ENCODE measurements at places on chromosomes 5 and 9.

DNA sequence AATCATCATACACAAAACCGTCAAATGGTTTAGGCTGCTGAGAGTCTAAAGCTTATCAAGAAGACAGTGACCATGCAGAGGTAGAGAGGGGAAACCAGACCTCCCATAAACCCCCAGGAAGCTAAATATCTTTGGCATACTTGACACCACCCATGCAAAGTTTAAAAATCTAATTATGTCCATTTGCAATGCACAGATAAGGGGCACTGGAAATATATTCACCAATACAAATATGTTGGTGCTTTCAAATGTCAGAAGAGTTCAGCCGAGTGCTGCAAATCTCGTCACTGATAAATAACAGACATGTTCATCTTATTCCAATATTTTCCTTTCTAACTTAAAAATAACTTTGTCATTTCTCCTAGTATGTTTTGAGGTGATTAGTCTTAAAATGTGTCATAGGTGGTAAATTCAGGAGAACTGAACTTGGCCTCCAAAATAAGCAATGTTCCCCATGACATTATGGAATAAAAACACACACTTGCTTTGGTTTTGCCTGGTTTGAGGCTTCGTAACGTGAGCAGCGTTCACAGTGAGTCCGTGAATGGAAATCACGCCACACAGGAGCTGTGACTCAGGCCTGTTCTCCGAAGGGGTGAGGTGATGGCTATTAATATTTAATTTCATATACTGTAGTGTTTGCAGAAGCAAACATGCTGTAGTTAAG lies 182.2 kb downstream of the AOPEP start:
- no peak for DNase-seq

DNA sequence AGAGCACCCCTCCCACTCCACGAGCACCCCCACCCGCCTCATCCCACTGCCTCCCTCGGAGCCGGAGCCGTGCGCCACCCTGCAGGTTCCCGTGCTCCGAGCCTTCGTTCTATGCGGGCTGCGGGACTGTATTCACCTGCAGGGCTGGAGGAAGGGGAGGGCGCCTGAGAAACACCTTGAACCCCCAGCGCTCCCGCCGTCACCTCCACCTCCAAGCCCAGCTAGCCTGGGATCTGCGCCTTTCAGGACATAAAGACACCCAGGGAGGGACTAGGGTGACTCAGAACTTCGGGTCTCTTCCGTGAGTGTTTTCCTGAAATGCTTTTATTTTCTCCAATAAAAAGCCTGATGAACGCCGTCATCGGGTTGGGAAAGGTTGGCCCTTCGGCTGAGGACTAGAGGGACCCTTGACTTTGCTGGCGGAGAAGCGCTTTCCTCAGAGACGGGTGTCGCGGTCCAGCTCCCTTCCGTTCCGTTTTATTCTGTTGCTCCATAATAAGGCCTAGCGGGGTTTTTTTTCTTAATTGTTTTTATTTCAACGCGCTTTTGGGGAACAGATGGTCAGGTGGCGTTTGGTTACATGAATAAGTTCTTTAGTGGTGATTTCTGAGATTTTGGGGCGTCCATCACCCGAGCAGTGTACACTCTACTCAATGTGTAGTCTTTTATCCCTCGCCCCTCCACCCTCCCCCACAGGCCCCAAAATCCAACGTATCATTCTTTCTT lies 4.6 kb downstream of the TLX3 start:
- no peak for DNase-seq

DNA sequence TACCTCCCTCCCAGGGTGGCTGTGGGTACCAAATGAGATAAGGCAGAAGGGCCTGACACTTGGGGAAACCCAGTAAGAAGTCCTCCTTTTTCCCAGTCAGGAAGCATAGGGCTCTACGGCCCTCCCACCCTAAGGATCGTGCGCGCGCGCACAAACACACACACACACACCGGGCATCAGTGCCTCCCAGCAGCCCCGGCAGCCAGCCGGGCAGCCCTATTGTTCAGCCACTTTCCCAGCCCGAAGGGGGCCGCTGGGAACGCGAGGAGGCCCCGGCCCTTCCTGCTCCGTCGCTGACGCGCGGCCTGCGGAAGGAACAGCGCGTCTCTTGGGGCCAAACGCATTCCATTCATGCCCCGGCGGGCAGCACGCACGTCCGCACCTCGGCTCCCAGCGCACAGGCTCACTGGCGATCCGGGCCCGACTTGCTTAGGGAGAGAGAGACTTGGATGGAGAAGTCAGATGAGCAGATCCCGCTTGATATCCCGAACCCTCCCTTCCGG lies 22.6 kb downstream of the DUSP1 start:
- DNase-seq = no peak

DNA sequence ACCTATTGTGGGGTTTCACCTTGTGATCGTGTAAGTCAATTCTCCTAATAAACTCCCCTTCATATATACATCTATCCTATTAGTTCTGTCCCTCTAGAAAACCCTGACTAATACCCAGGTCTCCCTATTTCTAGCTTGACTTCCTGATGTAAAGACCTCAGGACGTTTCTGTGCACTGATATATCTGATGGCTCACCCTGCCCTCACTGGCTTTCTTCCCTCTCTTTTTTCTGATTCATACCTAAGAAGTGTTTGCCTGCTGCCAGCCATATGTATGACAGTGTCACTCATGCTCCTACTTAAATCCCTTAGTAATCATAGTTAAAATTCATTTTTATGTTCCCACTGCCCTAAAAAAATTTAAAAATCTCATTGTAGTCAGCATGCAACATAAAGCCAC lies 124.8 kb upstream of the CCNG1 start:
- no peak for DNase-seq

DNA sequence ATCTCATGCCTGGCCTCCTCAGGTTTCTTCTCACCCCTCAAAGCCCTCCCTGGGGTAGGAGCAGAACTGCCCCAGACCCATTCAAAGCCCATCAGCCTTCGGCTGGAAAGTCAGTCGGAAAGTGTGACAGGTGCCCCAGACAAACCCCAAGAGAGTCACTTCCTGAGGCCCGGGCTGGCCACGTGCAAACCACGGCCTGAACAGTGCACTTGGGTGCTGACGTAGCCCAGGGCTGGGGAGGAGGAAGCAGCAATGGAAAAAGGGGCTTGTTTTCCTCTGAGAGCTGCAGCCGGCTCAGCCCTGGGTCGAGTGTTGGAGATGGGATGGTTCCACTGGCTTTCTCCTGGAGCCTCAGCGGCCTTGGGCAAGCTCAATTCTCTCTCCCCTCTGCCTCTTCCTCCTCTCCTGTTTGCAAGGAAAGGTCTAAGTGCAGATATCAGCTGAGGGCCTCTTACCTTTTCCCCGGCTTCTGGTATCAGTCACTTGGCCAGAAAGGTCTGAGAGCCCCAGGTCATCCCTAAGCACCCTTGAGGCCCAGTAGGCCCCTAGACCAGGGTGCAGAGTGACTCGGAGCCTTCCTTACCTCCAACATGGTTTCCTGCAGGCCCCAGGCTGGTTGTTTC lies 5.9 kb upstream of the EGR1 start:
- no peak for DNase-seq

DNA sequence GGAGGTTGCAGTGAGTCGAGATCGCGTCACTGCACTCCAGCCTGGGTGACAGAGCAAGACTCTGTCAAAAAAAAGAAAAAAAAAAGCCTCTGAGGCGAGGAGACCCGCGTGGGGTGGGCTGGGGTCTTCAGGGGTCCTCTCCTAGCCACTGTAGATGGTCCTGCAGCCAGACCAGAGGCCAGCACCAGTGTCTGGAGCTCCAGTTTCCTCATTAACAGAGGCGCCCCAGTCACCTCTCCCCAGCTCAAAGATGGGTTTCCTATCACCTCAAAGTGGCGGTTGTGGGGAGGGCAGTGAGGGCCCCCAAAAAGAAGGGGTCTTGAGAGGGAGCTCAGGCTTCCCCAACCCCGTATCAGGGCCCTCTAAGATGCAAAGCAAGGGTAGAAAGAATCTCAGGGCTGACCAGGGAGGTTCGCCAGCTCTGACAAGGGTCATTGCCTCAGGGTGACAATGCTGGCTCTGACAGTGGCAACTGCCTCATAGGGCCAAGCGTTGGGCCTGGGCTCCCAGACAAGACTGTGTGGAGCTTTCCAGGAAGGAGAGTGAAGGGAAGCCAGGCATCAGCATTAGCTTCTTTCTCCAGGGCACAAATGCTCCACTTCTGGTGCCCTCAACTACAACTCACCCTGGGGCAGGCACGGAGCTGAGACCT lies 15.0 kb downstream of the STK10 start:
- no peak for DNase-seq

- DNase-seq = no peak
These were observed 7.0 kb upstream of the GBGT1 start for GRCh38 chr9:133170716-133171115.

GRCh38 chr5:163692091-163692490 lies 186.7 kb downstream of the MAT2B start:
- DNase-seq = no peak

GRCh38 chr9:94472806-94473360 lies 82.0 kb upstream of the PCAT7 start:
- DNase-seq = no peak

GRCh38 chr5:17315710-17316221 lies 98.3 kb downstream of the BASP1 start:
- DNase-seq = no peak

Data from RKO (cell line).